ENCODE measurements at places on chromosomes 6 and 20. TPM values are rescaled to one million over a fixed set of nuclear protein-coding genes. Genes with fewer than 3 reads are reported as not detected.

- no peak overlapping the region for H3K4me3 ChIP-seq
- H3K27me3 ChIP-seq = no peaks in the 10 kb centered on the region
- H3K4me1 ChIP-seq = no peaks in the 10 kb centered on the region
Measured at GRCh38 chr20:63312690-63313348, 19.8 kb downstream of the COL20A1 start.

GRCh38 chr20:13745784-13746183 is 38.9 kb downstream of the ESF1 start:
- no peaks in the 10 kb centered on the region for H3K27me3 ChIP-seq
- peaks cover 29% of the 10 kb centered on the region for H3K36me3 ChIP-seq
- H3K4me1 ChIP-seq = no peaks in the 10 kb centered on the region
- H3K4me3 ChIP-seq = no peak overlapping the region

GRCh38 chr6:25660512-25660911 is 8.5 kb downstream of the SCGN start:
- H3K4me1 ChIP-seq = no peaks in the 10 kb centered on the region
- no peak for DNase-seq
- no peaks in the 10 kb centered on the region for H3K27me3 ChIP-seq

The PGC gene
- polyA plus RNA-seq = not detected

DNA sequence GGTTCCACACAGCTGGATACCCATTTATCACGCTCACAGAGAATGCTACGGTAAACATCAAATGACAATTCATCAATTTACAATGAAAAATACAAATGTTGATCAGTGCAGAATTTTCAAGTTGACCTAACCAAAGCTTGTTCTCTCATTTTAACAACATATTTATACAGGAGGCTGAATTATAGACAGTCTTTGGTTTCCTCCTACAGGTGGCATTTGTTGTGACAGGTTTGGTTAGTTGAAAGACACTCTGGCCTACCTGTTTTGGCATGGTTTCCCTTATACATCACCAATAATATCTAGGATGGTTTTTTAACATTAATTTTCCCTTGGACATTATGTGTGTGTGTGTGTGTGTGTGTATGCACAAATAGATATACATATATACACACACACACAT is 642.5 kb upstream of the MMS22L start:
- H3K36me3 ChIP-seq = no peaks in the 10 kb centered on the region
- H3K4me3 ChIP-seq = no peak overlapping the region
- no peaks in the 10 kb centered on the region for H3K4me1 ChIP-seq
- no peaks in the 10 kb centered on the region for H3K27me3 ChIP-seq
- no peak for DNase-seq

- H3K4me1 ChIP-seq = no peaks in the 10 kb centered on the region
- no peak overlapping the region for H3K4me3 ChIP-seq
Measured at GRCh38 chr6:70225055-70225454, 77.8 kb downstream of the COL9A1 start.

GRCh38 chr20:25278636-25279361 is 30.9 kb downstream of the PYGB start:
- no peak overlapping the region for H3K4me3 ChIP-seq
- H3K4me1 ChIP-seq = peaks cover 16% of the 10 kb centered on the region
- H3K36me3 ChIP-seq = peaks cover 3% of the 10 kb centered on the region
- no peak for DNase-seq

GRCh38 chr6:20997143-20997769 is 463.0 kb downstream of the CDKAL1 start:
- H3K36me3 ChIP-seq = peaks cover 7% of the 10 kb centered on the region
- DNase-seq = no peak
- no peaks in the 10 kb centered on the region for H3K4me1 ChIP-seq
